NCI-H1694 (cell line): ENCODE measurements at places on chromosomes 6 and 20.

- DNase-seq: no peak
Observed at GRCh38 chr6:169803271-169803811, 51.9 kb downstream of the ERMARD start.

DNA sequence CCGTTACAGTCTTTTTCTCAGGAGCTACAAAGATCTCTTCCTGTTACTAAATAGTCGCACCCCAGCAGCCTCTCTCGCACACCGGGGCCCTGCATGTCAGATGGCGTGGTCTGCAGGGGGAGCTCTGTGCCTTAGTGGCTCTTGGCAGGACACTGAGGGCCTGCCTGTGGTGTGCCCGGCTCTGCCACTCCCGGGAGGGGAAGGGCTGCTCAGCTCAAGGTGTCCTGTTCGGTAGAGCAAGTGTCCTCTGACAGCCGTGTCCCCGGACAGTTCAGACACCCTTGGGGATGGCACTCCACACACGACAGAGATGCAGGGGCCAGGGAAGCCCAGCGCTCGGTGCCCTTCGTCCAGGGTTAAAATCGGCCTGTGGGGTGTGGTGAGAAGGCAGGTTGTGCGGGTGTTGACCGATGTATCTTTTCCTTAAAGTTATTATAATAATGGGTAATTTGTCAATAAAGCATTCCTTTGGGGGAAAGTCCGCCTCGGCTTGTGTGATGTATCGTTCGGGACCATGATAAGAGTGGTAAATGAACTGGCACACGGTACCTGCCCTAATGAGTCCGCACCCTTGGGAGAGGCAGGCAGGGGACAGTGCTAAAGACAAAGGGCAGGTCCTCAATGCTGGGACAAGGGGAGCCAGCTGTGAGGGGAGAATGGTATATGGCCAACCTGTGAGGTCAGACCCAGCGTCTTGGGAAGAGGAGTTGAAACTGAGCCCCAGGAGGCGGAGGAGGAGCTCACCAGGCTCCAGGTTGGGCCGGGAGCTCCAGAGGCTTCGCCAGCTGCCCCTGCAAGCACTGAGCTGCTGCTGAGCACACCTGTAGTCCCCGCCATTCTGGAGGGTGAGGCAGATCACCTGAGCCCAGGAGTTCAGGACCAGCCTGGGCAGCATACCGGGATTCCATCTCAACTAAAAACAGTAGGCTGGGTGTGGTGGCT lies 3.6 kb upstream of the DNAJC5 start:
- DNase-seq: no peak

- no peak for DNase-seq
Observed at GRCh38 chr6:148557796-148558321, 189.0 kb upstream of the UST start.

DNA sequence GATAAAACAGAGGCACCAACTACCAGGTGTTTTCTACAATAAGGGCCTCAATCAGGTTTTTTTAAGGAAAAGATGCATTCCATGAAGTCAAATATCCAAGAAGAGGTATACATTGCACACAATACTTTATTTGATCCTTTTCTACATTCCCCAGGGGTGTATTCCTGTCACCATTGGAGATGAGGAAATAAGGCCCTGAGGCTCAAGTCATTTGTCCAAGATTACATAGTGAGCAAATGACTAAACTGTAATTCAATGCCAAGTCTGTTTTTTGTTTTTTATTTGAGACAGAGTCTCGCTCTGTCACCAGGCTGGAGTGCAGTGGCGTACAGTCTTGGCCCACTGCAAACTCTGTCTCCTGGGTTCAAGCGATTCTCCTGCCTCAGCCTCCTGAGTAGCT lies 69.2 kb upstream of the CDYL start:
- DNase-seq: no peak

DNA sequence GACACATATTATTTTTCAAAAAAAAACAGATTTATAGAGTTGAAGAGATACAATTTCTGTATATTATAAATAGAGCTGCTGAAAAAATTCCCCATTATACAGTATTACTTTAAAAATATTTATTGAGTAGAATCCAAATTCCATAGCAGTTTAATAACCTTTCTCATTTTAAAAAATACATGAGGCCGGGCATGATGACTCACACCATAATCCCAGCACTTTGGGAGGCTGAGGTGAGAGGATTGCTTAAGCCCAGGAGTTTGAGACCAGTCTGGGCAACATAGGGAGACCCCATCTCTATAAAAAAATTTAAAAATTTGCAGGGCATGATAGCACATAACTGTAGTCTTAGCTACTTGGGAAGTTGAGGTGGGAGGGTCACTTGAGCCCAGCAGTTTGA lies 13.0 kb downstream of the ATRN start:
- DNase-seq: no peak

DNA sequence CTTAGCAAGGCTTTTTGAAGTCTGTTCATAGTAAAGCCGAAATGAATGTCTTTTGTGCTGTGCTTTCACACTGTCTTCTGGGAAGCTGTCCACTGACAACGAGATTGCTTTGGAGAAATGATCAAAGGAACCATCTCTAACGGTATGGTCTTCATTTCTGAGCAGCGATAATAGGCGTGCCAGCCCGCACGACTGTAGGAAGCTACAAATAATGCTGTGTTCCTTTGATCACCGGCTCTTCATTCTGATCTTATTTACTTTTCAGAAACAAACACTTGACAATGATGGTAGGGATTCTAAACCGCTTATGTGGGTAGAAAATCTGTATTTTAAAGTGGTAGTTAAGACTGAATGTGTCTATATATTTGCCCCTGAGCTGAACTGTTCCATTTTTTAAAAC lies 306.6 kb upstream of the EXOC2 start:
- no peak for DNase-seq

- no peak for DNase-seq
Observed at GRCh38 chr6:126156973-126157372, 170.6 kb downstream of the TRMT11 start.

- DNase-seq: no peak
Observed at GRCh38 chr6:26029857-26030653, 57.2 kb upstream of the HFE start.

- peak; percentile 53 for DNase-seq
Observed at GRCh38 chr6:24125980-24126379, at the start of gene NRSN1. Gene NRSN1 (plus strand): TSS chr6:24126215. CDS start chr6:24134328, 8,113 bp downstream.

GRCh38 chr6:36216559-36216958 lies 20.0 kb downstream of the BRPF3 start:
- no peak for DNase-seq

DNA sequence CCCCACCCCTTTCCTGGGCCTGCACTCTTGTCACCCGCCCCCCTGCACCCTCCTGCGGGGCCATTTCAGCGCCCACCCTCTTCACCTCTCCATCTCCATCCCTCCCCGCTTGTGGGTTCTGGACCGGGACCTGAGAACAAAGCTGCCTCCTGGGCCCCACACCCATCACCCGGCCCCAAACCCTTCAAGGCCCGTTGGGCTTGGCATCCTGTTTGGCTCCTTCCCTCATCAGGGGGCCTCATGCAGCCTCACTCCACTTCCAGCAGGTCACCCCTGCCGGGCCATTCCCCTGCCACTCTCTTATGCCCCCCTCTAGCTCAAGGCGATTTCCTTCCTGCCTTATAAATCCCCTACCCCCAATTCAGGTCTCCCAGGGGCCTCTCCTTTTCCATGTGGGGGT lies 67.4 kb downstream of the SRC start:
- DNase-seq: no peak

DNA sequence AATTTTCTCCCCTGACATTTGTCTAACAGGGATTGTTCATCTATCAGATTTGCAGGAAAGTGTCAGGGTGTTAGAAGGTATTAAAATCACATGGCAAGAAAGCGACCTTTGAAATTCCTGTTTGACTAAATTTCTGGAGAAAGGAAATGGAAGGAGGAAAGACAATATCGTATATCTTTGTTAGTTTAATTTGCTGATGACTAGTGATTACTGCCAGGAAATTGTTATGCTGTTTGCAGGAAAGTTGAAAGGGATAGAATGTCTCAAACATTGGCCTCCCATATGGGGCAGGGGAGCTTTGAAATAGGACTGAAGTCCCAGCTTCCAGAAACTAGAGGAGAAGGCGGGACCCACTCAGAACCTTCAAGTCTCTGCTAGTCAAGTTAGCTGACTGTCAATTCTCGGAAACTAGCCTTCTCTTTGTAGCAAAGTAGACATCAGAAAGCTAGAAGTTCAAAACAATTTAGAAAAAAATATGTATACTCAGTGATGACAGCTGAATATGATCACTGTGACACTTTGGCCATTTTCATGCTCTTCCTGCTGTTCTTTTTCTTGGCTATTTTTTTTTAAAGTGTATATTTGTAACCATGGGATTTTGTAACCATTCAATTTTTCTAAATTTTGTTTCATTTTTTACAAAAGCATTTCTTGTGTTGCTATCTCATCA lies 53.4 kb upstream of the RALGAPA2 start:
- no peak for DNase-seq

GRCh38 chr6:25756382-25757363 lies 2.1 kb downstream of the SLC17A4 start:
- no peak for DNase-seq

- no peak for DNase-seq
Observed at GRCh38 chr6:54747955-54748354, 98.6 kb upstream of the FAM83B start.

- DNase-seq: no peak
Observed at GRCh38 chr6:165052561-165053480, 256.6 kb downstream of the C6orf118 start.

- no peak for DNase-seq
Observed at GRCh38 chr6:117480651-117481050, 1.8 kb upstream of the DCBLD1 start.

GRCh38 chr6:83558975-83559374 lies 46.6 kb downstream of the PRSS35 start:
- no peak for DNase-seq

DNA sequence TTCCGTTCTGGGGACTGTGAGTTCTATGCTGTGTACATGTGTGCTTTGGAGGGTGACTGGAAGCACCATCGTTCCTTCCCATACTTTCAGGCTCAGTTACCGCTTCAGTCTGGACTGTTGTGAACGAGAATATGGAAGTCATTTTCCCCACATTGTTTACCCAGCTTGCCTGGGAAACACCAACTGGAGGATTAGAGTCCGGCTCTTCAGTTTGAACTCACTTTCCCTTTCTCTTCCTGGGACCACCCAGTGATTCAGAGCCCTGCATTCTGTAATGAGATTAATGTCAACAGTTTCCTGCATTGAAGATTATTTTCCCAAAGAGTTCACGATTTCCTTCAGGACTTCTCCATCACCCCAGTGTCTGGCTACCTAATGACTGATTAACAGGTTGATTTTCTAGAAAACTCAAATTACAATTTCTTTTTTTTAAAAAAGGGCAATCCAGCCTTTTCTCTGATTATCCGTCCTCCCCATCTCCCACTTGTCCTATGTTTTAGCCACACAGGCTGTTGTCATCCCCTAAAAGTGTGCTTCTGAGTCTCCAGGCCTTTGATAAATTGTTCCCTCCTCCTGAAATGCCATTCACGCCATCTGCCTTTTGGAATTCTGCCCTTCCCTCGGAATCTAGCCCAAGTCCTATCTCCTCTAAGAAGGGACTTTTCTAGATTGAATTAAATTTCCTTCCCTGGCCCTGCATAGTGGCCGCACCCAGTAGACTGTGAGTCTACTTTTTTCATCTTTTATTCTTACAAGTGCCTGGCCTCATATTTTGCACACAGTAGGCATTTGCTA lies 3.3 kb upstream of the TAGAP start:
- no peak for DNase-seq

DNA sequence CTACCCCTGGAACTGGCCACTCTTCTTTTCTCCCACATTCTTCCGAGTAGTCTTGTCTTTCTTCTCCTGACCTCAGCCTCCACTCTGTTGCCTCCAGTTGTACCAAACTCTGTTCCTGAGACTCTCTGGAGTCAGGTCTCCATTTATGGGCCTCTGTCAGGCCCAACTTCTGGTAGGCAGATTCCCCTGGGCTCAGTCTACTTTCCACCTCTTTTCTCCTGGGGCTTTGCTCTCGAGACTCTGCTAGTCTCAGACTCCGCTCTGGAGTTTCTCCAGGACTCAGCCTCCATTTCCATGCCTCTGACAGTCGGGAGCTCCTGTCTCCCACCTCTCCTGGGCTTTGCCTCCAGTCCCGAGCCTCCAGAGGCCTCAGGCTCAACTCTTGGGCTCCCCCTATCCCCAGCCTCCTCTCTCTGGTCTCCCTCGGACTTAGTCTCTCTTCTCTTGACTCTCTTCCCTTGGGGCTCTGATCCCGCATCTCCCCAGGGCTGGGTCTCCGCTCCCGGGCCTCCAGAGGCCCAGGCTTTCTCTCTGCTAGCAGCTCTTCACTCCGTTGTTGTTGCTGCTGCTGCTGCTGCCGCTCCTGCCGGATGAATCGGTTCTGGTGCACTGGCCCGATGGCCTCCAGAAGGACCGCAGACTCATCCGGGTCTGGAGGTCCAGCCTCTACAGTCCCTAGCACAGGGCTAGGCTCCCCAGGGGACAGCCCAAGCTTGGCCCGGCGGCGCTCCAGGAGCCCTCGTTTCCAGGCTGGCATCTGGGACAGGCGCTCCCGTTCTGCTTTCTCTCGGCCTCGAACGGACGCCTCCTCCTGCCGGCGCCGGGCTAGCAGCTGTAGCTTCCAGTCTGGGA lies 1.1 kb downstream of the PPP1R18 start:
- no peak for DNase-seq

GRCh38 chr6:129708496-129709195 lies 1.3 kb downstream of the ARHGAP18 start:
- DNase-seq: no peak

GRCh38 chr6:27617700-27618689 lies 145.1 kb upstream of the ZNF184 start:
- DNase-seq: no peak

DNA sequence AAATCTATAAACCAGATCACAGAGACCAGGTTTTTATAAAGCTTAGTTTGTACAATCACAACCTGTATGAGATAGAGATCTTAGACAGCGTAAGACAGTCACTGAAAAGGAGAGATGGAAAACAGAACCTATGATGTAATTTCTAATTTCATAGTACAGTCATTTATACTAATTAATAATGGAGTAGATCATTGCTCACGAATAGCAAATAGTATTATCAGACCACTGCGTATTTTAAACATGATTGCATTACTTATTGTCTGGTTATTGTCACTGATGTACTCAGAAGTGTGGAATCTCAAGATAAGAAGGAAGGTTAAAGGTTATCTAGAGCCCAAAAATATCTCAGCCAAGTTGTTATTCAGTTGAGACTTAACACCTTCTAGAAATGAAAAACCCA lies 115.6 kb downstream of the KHDC1L start:
- DNase-seq: no peak

DNA sequence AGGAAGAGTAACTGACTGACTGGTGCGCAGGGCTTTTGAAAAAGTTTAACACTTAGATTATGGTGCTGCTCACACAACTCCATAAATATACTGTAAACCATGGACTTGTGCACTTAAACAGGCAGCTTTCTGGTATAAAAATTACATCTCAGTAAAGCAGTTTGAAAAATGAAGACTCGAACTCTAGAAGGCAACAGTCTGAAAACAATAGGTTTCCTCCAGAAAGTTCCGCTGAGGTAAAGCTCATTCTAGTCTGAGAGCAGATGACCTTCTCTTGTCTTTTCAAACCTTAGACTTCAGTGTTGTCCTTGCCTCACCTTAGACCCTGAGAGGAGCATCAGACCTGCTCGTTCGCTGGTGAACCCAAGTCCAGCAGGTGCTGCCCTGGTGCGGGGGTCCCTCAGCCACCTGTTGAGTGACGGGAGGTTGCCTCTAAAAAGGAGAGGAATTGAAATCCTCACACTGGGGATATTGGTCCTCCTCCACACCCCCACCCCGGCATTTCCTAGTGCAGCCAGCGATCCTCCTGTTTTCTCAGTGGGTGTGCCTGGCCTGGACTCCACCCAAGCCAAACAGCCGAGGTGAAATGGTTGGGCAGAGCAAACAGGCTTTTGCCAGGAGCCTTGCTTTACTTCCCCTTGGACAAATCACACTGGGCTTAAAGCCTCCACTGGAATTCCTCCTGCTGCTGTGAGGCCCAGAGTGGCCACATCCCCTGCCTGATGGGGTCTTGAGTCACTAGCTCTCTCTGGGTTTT lies 14.7 kb upstream of the PYGB start:
- DNase-seq: no peak
